ENCODE measurements at places on chromosomes 7 and 10. TPM values are rescaled to one million over a fixed set of nuclear protein-coding genes. Genes with fewer than 3 reads are reported as not detected.

DNA sequence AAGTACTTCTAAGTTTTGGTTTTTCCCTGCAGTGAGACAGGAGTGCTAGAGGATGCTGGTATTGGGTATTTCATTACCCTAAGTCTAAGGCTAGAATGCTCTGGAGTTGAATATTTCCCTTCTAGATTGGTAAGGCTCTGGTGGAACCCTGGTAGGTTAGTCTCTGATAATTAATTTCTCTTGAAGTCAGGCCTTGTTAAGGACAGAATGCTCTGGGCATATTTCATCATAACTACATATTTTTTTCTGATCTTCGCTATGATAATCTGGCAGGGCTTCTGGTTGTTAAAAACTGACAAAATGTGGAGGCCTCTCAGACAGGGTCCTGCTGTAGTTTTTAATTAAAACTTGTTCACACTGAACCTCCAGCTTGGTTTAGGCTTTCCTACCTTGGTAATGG lies 83.8 kb downstream of the CDK13 start:
- DNase-seq: no peak

DNA sequence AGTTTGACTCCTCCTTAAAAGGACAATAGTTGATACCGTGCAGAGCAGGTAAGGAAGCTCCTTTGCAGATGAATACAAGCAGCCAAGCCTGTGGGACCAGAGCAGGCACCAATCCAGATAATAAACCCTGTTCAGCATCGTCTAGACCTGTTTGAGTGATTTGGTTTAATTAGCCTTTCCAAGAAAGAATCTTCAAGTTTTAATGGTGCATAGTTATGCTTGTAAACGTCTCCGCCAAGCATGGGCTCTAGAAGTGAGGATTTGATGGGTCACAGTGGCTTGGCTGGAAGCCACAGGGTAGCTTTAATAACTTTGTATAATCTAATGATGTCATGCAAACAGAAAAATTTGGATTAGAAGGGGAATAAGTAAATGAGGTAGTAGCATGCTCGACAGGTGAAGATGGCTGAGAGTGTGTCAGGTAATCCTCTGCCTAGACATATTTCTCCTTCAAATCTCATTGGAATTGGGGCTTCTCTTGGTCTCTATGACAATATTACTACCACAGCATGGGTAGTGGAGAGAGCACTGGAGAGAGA lies 188.4 kb downstream of the DYNC1I1 start:
- DNase-seq: no peak

DNA sequence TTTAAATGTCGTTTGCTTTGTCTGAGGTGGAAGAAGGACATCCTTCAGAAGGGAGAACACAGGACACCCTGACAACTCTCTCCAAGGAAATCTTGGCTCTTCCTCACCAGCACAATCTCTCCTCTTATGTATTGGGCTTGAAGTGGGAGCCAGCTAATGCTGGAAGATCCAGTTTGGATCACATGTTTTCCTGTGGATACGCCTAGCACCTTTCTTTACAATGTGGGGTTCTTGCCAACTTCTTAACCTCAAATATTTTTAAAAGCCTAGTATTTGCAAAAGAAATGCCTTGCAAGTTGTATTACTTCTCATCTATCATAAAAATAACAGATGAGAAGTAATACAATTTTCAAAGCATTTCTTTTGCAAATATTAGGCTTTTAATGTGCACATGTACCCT lies 76.4 kb downstream of the FRMD4A start:
- no peak for DNase-seq

GIMAP8 gene
- 9.1 TPM for total RNA-seq

ZNRF2 gene
- total RNA-seq: 10.4 TPM

Data from activated naive CD4-positive, alpha-beta T cell treated with anti-CD3 and anti-CD28 coated beads for 36 hours (primary cell).